ENCODE measurements at places on chromosomes 2 and 18.

DNA sequence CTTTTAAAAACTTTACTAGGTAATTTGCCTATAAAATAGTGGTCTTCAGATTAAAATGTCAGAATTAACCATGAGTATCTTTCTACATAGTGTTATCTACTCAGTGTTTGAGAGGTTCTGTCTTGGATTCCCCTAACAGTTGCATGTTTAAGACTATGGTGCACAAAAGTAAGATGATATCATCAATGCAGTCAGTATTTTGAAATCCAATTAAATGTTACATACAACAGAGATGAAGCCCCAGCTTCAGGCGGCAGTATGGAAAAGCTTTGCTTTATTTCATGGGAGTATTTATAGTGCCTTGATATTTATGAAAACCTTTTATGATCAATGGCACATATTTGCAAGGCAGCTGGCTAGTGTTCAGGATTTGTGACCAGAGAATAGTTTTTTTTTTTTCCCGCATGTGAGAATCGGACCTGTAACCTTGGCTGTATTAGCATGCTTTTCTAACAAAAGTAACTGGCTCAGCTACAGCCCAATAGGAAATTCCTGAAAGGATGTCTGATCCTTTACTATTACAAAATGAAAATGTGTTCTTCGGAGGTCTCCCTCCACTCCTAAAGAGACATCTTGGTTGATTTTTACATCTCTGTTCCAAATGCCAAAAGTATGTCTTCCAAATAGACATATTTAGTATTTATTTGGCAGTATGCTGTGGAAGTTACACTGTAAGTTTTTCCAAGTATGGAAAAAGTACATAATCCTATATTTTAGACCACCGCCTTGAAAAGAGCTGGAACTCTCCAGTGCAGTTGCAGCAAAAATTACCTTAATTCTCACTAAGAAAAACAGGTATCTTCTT, 319.3 kb upstream of the UBE2E3 start:
- no peak for DNase-seq

GRCh38 chr2:82790206-82791021, 1668.7 kb downstream of the SUCLG1 start:
- DNase-seq: no peak

DNA sequence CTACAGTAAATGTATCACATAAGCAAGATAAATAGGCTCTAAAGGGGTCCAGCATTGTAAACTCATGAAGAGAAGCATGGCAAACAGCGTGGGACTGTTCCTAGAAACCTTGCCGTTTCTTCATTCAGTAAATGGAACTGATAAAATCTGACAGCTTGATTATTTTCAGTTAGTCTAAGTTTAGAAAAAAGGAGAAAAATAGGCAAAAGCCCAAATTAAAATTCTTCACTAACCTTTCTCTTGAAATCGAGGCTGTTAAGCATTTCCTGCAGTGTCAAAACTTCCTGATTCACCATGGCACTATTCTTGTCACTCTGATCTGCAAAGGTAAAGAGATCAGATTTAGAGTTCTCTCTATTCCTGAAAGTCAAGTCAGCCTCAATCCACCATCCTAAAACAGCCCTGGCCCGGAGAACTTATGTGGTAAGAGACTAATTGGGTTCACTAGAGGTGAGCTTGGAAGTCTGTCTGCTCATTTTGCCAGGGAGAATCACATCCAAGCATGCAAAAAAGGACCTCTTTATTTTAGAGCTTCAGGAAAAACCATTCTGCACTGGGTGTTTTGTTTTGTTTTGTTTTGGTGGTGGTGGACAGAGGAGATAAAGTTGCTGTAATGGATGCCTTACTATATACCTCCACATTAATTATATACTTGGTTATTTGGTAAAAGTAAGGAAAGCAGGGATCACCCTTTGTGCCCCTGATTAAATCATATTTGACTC, 52.4 kb upstream of the STAT1 start:
- no peak for DNase-seq

- DNase-seq: no peak
Observed at GRCh38 chr2:224670203-224670602, 46.0 kb downstream of the CCDC195 start.

GRCh38 chr2:112720785-112721184, at the start of gene NT5DC4:
Gene NT5DC4 (plus strand): TSS chr2:112721020. CDS start chr2:112721080, 60 bp downstream.
- no peak for DNase-seq

GRCh38 chr18:64852281-64852680, 703.4 kb upstream of the LINC00305 start:
- DNase-seq: no peak

- DNase-seq: no peak
Observed at GRCh38 chr2:200845194-200845593, 19.3 kb downstream of the CLK1 start.

DNA sequence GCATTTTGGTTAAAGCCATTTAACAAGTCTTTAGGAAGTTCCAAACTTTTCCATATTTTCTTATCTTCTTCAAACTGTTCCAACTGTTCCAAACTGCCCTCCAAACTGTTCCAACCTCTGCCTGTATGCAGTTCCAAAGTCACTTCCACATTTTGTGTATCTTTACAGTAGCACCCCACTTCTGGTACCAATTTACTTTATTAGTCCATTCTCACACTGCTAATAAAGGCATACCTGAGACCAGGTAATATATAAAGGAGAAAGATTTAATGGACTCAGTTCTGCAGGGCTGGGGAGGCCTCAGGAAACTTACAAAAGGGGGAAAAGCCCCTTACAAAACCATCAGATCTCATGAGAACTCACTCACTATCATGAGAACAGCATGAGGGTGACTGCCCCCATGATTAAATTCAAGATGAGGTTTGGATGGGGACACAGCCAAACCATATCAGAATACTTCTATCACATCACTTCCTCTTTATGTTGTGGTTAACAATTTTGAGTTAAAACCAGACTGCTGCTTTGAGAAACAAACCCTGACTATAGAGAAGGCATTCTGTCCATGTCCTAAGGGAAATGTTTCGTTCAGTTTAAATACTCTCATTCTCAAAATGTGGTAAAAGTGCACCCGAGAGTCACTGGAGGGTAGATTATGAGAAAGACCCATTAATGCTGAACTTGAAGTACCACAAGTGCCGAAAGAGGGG, 11.0 kb downstream of the IL18R1 start:
- DNase-seq: no peak

DNA sequence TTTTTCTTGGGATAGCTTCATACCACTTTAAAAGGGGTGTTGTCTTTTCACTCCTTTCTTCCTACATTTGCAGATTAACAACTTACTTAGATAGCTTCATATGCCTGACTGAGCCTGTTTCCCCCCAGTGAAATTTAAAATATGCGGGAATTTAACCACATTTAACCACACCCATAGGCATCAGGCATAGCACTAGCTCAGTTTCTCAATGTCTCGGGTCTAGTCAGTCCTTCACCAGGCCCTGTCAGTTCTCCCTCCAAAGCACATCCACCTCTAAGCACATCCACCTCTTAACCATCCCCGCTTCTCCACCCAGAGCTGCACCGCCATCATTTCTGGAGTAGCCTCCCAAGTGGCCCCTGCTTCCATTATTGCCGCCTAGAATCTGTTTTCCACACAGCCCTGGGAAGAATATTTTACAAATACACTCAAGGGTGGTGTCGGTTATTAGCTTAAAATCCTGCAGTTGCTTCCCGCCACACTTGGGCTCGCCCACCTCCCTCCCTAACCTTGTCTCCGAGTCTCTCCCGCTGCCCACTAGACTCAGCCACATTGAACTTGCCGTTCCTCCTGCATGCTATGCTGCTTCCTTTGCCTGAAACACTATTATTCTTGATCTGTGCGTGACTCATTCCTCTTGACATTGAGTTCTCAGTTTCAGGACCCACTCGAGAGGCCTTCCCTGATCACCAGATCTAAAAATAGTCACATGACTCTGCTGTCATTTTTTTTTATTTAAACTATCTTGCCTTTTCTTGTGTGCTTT, 68.3 kb downstream of the SPTBN1 start:
- DNase-seq: peak; percentile 76

DNA sequence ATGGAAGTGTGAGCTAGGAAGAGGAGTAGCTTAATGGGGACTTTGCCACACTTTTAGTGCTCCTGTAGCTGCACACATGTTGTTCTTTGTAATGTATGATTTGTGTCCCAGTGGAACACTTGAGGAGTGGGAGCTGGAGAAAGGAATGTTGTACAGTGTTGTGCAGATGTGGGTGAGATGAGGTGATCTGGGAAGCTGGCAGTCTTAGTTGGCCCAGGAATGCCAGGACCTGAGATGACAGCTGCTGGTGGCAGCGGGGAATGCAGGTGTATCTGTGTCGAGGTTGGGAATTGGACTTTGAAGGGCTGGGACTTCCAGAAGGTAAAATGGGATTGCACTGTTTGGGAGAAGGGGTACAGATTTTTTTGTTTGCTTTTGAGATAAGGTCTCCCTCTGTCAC, 23.6 kb downstream of the NEDD4L start:
- no peak for DNase-seq

DNA sequence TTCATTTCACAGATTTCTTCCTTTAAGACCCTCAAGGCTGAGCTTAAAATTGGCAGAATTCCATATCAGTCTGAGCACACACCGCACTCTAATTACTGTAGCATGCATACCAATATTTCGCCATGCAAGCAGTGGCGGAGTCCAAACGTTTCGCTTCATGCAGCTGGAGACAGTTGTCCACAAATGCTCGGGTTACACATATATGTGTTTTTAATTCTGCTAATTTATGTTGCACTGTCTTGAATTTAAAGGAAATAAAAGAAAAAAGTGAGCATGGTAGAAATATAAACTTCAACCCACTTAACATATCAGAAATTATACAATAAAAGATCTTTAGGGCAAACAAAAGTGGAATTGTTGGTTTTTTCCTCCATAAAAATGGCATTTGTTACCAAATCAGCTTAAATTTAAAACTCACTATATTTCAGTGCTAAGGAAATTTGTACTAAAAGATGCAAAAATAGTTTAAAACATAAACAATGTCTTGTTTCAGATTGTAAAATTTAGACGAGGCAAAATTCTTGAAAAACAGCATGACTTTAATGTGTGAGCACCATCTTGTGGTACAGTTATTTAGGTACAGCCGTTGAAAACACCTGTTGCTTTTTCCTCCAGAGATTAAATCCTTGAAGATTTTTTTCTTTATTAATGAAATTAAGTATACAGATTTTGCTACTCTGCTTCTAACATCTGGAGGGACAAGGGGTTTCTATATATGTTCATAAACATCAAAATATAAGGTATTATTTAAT, 24.1 kb upstream of the KANSL1L start:
- DNase-seq: peak; percentile 10

DNA sequence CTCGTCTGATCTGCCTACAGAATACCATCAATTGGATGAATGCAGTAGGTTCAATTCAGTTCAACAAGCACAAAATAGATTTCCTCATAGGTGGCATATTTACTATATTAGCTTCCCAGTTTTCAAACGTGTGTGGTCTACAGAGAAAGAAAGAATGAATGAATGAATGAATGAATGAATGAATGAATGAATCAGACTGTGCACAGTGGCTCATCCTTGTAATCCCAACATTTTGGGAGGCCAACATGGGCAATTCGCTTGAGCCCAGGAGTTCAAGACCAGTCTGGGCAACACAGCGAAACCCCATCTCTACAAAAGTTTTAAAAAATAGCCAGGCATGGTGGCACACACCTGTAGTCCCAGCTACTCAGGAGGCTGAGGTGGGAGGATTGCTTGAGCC, 94.9 kb downstream of the TRABD2A start:
- no peak for DNase-seq

DNA sequence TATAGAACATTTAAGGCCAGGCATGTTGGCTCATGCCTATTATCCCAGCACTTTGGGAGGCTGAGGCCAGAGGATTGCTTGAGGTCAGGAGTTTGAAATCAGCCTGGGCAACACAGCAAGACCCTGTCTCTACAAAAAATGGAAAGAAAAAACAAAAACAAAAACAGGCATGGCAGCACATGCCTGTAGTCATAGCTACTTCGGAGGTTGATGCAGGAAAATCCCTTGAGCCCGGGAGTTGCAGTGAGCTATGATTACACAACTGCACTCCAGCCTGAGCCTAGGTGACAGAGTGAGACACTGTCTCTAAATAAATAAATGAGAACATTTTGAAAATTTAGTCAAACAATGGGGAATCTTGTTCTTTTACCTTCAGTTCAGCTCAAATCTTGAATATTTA, 12.1 kb upstream of the YES1 start:
- DNase-seq: no peak

DNA sequence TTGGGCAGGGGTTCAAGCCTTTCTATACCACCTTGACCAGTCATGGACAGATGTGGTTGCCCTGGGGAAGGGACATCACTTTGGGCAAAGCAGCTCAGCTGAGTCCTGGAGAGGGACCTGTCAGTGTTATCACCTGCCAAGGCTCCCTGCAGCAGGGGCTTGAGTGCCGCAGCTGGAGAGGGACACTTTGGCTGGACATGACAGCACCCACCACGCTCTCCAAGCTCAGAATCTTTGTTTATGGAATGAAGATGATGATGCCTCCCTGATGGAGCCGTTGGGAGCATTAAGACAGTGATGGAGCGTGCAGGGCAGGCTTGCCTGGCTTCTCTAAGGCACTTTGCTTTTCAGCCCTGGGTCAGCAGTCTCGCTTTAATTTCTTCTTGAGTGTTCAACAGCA, 4.3 kb upstream of the TFCP2L1 start:
- no peak for DNase-seq

DNA sequence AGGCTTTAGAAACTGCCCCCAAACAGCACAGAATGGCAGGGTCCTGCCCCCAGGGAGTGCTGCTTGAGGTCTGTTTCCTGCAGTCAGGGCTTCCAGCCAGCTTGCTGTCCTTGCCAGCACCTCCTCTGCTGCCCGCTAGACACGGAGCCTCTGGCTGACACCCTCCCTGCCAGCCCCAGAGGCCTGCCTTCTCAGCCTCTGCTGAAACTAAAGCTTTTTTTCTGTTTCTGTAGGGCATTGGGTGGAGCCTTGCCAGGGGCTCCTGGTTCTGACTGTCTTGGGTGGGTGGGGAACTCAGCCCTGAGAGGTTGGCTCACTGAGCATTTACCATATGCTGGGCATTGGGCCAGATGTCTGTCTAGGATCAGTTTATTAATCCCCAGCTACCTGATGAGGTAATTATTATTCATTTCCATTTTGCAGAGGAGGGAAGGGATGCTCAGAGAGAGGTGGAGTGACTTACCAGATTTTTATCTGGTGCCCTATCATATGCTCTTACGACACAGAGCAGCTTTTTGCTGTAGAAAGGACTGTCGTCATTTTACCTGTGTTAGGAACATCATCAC, 35.4 kb downstream of the INPP4A start:
- peak; percentile 65 for DNase-seq

- DNase-seq: no peak
Observed at GRCh38 chr18:12803069-12803936, 80.7 kb downstream of the PTPN2 start.

- no peak for DNase-seq
Observed at GRCh38 chr2:159573846-159574606, 42.3 kb downstream of the BAZ2B start.

- DNase-seq: no peak
Observed at GRCh38 chr18:26568926-26569665, 20.7 kb upstream of the KCTD1 start.

DNA sequence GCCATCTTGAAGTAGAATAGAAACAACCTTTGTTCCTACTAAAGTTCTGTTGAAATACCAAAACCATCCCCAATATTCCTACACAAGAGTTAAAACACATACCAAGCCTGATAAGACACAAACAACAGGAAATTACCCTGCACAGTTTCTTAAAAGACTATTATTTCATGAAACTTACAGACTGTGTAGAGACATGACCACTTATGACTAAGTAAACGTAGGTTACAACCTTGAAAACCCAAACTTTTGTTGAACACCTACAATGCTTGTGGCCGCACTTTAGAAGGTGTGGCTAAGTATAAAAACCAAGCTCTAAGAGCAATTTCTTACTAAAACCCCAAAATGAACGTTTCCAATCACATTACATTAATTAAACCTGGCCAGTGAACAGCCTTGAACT, 2.0 kb downstream of the SMAD2 start:
- DNase-seq: no peak

GRCh38 chr2:96143848-96144480, 1.3 kb downstream of the DUSP2 start:
- no peak for DNase-seq
